ENCODE measurements at places on chromosomes 7 and 10.

- DNase-seq: no peak
These were observed 1.3 kb upstream of the GET4 start for GRCh38 chr7:875051-875450.

DNA sequence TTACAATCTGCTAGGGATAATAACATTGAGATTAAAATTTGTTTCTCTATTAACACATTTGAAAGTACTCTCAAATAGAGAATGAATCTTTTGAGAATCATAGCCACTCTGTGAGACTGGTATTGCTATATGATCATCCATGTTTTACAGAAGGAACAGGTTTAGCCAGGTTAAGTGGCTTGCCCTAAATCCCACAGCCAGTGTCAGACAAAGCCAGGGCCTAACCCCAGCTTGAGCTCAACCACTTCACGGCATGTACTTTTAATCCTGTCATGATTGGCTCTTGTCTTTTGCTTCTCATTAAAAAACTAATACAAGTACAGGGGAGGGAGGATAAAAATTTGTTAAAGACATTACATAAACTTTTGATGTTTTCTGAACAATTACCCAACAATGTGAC is 3.8 kb upstream of the ZNRF2 start:
- no peak for DNase-seq

GRCh38 chr10:59033622-59034021 is 142.8 kb upstream of the PHYHIPL start:
- DNase-seq: no peak

GRCh38 chr10:46286991-46287693 is at the start of gene ANTXRL:
TSS of gene ANTXRL (plus strand) at chr10:46286997. CDS start at chr10:46287263, 266 bp downstream.
- no peak for DNase-seq

DNA sequence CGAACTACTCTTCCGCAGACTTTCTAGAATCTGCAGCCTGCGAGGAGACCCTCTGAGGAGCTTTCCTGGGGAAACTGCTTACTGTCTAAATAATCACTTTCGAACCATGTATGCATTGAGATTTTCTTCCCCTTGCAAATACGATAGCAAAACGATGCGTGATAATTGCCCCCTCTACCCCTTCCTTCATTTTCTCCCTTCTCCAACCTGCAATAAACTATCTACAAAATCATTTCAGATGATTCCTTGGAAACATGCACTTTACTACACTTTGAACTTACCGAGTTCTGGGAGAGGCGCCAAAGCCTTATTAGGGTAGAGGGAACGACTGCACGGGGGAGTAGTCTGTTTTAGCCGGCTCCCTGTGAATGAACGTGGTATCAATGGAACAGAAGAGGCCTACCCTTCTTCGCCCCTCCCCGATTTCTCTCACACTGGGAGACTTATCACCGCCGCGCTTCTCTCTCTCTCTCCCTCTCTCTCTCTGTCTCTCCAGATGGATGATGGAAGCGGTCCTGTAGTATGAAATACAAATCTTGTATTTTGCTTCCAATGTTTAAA is at the start of gene FGFBP3:
TSS of gene FGFBP3 (minus strand) at position 370 of the 561 bp plus-strand sequence. CDS start 517 bp downstream, outside the sequence.
- DNase-seq: peak; percentile 44

GRCh38 chr7:30859940-30860496 is 51.6 kb upstream of the AQP1 start:
- DNase-seq: no peak

DNA sequence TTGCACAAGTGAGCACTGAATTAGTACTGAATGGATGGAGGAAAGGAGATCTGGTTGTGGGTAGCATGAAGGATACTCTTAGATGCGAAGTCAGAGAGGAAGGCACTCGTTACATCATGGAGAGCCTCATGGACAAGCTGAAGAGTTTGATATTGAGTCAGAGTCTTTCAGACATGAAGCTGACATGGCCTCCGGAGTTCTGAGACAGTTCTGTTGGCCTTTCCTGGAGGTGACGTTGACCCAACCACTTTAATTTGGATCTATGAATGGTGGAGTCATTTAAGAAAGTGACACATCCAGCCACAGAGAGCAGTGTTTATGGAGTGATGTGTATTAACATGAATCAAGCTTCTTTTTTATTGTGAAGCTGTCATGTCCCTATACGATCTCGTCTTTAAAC is 286.3 kb upstream of the CDC14C start:
- DNase-seq: no peak

DNA sequence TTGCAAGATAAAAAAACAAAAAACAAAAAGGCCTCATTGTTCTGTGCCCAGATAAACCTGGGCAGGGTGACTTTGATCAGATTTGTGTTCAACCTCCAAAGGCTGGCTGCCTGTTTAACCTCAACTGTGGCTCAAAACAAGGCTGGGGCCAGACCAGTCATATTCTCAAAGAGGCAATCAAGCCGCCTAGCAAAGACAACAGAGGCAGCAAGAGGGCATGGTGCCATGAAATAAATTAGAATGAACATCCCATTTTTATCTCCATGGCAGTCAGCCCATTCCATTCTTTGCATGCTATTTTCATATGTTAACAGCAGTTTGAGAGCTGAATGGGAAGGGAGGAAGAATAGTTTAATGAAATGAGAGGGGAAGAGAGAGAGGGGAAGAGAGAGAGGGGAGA is 1150.3 kb downstream of the TYW1 start:
- DNase-seq: no peak

- no peak for DNase-seq
These were observed 1391.1 kb upstream of the LRRTM3 start for GRCh38 chr10:65534771-65535170.

DNA sequence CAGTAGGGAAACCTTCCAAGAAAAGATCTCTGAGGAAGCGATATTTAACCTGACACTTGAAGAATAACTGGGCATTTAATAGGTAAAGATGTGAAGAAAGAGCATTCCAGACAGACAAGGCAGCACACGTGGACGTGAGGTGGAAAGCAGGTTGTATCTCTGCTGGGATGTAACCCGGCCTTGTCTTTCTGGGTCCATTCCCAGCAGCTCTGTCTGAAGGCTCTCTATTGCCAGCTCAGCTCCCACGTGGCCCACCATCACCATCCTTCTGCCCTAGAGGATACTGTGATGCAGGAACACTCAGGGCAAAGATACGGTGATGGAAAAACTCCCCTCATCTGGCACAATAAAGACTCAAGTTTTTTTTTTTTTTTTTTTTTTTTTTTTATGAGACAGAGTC is 137.7 kb downstream of the RSU1 start:
- no peak for DNase-seq

GRCh38 chr7:93203496-93203895 is 22.8 kb downstream of the HEPACAM2 start:
- DNase-seq: no peak

- DNase-seq: no peak
These were observed 18.9 kb downstream of the ZNF680 start for GRCh38 chr7:64544010-64544409.

- DNase-seq: peak; percentile 46
These were observed 29.4 kb downstream of the CDK14 start for GRCh38 chr7:90625562-90625961.

GRCh38 chr7:17437586-17437985 is 139.1 kb downstream of the AHR start:
- no peak for DNase-seq

- no peak for DNase-seq
These were observed 55.9 kb downstream of the CREB3L2 start for GRCh38 chr7:137946011-137946410.

GRCh38 chr10:33406596-33406995 is 72.1 kb upstream of the NRP1 start:
- no peak for DNase-seq

DNA sequence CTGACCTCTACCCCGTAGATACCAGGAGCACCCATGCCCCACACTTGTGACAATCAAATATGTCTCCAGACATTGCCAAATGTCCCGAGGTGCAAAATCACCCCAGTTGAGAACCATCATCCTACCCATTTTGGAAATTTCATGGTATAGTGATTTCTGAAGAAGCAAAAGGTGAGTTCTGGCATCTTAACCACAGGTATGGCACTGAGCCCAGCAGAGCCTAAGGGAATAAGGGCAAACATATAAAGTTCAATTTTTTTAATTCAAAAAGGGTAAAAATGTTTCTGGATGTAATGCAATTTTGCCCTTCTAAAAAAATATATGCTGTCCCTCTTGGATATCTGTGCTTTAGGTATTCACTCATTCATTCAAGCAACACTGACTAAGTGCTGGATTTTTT is 30.5 kb upstream of the CPXM2 start:
- DNase-seq: no peak

- DNase-seq: peak; percentile 71
These were observed 31.2 kb downstream of the COL17A1 start for GRCh38 chr10:104054430-104054829.

GRCh38 chr7:33578881-33579672 is 326.3 kb upstream of the BMPER start:
- no peak for DNase-seq

- DNase-seq: no peak
These were observed 351 bp upstream of the RPS24 start for GRCh38 chr10:78033387-78033636.

GRCh38 chr7:2082139-2082998 is 150.4 kb downstream of the MAD1L1 start:
- DNase-seq: peak; percentile 90

DNA sequence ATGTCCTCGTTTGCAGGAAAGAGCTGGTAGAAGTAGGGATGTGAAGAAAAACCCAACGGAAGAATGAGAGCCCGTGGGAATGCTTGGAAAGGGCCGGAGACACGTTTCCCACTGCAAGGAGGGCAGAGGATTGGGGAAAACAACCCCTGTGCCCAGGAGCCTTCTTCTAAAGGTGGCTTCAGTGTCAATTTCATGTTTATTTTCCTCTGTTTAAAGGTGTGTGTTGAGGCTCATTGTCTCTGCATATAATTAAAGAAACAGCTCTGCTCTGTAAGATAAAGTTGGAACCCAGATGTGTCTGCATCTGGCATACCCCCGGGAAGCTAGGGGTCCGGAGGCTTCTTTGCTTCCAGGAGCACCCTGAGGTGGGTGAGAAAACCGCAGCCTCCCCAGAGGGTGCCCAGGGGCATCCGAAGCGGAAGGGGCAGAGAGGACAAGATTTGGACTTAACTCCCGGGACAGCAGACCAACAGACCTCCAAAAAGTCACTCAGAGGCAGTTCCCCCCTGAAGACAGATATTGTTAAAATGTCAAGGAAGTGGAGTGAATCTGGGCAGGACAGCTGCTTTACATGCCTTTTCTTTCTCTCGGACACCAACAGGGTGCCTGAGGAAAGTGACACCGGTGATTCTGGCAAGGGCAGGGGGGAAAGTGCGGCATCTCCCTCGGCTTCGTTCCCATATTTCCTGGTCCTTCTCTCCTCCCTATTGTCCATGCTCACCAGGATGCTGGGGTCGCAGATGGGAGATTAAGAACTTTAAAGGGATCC is 8.6 kb upstream of the GATA3 start:
- no peak for DNase-seq

GRCh38 chr7:63899691-63900393 is 98.8 kb upstream of the ZNF722 start:
- peak; percentile 23 for DNase-seq

DNA sequence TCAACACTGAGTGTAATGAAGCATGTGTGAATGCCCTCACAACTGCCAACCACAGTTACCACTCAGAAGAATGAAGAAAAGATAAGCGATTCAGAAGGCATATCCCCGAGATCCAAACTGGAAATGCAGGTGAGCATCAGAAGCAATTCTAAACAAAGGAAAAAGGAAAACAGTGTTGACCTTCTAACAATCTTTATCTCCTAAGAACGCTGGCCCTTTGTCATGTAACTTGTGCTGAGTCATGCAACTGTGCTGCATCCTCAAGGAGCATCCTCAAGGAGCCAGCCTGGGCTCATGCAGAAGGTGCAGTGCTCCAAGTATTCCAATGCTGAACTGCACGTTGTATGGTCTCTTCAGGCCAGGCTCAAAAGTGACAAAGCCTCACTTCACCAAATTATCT is 30.6 kb downstream of the SEC61G start:
- no peak for DNase-seq

GRCh38 chr10:111128331-111129180 is 51.7 kb downstream of the ADRA2A start:
- DNase-seq: peak; percentile 79

- DNase-seq: no peak
These were observed 26.3 kb upstream of the SH3PXD2A start for GRCh38 chr10:103881416-103882284.

GRCh38 chr10:100006243-100006886 is 3.4 kb downstream of the DNMBP start:
- DNase-seq: peak; percentile 98

- DNase-seq: no peak
These were observed 6.0 kb downstream of the KIF5B start for GRCh38 chr10:32050177-32050576.

DNA sequence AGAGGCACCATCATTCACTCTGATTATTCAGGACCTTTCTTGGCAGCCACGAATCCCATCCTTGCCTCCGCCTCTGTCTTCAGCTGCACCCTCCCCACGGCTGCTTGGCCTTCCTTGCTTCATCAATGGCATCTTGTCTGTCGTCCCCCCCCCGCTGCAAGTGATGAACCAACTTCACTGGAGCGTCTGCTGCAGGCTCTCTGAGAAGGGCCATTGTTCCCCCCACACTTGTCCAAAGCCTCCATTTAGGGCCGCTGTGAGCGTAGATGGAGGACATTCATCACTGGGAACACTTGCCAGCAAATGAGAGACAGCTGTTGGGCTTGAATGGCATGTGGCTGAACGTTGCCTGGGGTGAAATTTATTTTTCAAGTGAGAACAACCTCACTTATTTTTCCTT is 20.1 kb downstream of the AFAP1L2 start:
- DNase-seq: no peak

- DNase-seq: no peak
These were observed 124.4 kb upstream of the SP8 start for GRCh38 chr7:20911081-20911480.

DNA sequence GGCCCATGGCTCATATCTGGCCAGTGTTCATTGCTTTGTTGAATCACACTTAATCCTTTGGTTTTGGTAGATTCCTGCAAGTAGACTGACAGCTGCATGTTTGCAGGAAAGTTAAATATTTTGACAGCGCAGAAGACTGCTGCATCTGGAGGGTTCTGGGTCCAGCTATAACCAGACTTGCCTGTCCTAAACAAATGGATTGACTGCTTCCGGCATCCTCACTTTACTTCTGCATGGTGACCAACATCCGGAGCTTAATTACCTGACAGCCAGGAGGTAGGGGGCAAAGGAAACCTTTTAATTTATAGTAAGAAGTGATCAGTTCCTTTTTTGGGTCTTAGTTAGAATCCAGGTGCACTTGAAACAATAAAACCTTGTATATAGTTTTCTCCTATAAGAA is 263.3 kb downstream of the SNX10 start:
- no peak for DNase-seq

- no peak for DNase-seq
These were observed 545.5 kb upstream of the MGMT start for GRCh38 chr10:128921389-128922022.

GRCh38 chr7:44639671-44640321 is 33.4 kb downstream of the OGDH start:
- peak; percentile 77 for DNase-seq

- peak; percentile 7 for DNase-seq
These were observed 894.4 kb downstream of the KCNMA1 start for GRCh38 chr10:76743169-76743568.

- DNase-seq: no peak
These were observed 62.1 kb downstream of the TCERG1L start for GRCh38 chr10:131249238-131249954.
